Activated naive CD4-positive, alpha-beta T cell treated with anti-CD3 and anti-CD28 coated beads for 36 hours (primary cell): ENCODE measurements at places on chromosomes 13 and 19. TPM values are rescaled to one million over a fixed set of nuclear protein-coding genes. Genes with fewer than 3 reads are reported as not detected.

- peak; percentile 72 for DNase-seq
These were observed 170.3 kb downstream of the PTPRS start for GRCh38 chr19:5170329-5170745.

GRCh38 chr13:104365430-104365829, 1299.2 kb upstream of the SLC10A2 start:
- DNase-seq = no peak

GRCh38 chr13:20150561-20150960, 10.3 kb downstream of the GJA3 start:
- no peak for DNase-seq

GRCh38 chr19:52527956-52528351, 486 bp downstream of the ZNF808 start:
- peak; percentile 5 for DNase-seq

NLRP11 gene
- total RNA-seq = not detected

GRCh38 chr19:45934551-45935230, 20.1 kb upstream of the NANOS2 start:
- DNase-seq = no peak

IQCN gene
- total RNA-seq = not detected

- peak; percentile 25 for DNase-seq
These were observed 163.7 kb downstream of the TBC1D4 start for GRCh38 chr13:75318138-75318833.

CACNG6 gene
- total RNA-seq = not detected

OR2Z1 gene
- not detected for total RNA-seq

RNF113B gene
- total RNA-seq = not detected

GRCh38 chr19:5676772-5677105, 3.6 kb downstream of the MICOS13 start:
- no peak for DNase-seq

ZNF613 gene
- 3.1 TPM for total RNA-seq

DNA sequence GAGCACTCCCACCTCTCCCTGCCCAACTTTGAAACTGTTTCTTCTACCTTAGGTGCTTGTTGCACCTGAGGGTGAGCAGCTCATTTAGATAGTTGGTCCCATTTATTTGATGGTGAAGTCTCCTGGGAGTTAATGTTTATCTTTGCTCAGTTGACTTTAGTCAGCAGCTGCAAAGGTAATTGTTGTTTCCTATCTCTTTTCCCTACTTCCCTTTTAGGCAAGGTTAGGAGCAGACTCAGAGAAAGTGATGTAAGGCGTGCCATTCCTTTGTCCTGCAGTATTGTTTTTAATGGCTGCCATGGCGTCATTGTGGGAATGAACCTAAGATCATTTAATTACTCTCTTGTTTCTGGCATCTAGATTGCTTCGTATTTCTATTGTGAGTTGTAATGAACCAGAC, 11.6 kb downstream of the AKAP11 start:
- DNase-seq = no peak

- no peak for DNase-seq
These were observed 3.9 kb upstream of the NCR1 start for GRCh38 chr19:54902061-54902460.

MEIOSIN gene
- not detected for total RNA-seq

GRCh38 chr19:16224293-16225045, 26.8 kb downstream of the AP1M1 start:
- DNase-seq = no peak

GRCh38 chr19:8044018-8044417, 8.5 kb upstream of the CCL25 start:
- DNase-seq = no peak

DNA sequence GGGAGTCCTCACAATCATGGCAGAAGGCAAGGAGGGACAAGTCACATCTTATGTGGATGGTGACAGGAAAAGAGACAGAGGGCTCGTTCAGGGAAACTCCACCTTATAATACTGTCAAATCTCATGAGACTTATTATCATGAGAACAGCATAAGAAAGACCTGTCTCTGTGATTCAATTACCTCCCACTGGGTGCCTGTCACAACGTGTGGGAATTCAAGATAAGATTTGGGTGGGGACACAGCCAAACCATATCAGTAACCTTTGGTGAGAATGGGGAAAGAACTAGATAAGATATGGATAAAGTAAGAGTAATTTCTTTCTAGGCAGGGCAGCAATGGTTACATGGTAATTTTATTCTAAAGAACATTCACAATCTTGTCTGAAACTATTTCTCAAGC, 344.9 kb upstream of the KLF12 start:
- DNase-seq = no peak

ZNF724 gene
- 13.3 TPM for total RNA-seq

GRCh38 chr19:39254531-39255345, 6.1 kb upstream of the IFNL4 start:
- DNase-seq = no peak

DNA sequence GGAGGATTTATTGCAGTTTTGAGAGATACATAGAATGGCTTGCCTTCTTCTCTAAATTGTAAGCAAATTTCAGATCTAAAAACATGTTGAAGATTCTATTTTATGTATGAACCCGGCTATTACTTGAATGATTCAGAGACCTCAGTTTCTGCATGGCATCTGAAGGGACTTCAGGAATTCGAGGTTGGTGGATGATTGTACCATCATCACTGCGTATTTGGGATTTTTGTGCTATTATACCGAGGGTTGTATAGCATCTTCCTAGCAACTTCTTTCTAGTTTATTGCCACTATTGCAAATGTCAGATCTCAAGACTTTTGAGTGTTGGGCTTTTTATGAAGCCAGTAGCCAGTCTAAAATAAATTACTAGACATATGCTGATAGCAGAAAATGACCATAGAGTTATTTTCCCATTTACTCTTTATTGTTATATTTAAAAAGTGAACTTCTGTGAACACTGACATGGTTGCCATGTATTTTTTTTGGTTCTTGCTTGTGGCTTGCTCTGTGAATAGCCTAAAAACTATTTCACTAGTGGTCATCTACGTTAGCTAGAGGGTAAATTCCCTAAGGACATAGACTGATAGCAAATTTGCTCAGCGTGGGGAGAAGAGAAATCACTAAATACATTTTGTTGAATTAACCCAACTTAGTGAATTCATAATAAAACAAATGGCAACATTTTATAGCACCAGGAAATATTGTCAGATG, 70.6 kb upstream of the KLF12 start:
- no peak for DNase-seq

DNA sequence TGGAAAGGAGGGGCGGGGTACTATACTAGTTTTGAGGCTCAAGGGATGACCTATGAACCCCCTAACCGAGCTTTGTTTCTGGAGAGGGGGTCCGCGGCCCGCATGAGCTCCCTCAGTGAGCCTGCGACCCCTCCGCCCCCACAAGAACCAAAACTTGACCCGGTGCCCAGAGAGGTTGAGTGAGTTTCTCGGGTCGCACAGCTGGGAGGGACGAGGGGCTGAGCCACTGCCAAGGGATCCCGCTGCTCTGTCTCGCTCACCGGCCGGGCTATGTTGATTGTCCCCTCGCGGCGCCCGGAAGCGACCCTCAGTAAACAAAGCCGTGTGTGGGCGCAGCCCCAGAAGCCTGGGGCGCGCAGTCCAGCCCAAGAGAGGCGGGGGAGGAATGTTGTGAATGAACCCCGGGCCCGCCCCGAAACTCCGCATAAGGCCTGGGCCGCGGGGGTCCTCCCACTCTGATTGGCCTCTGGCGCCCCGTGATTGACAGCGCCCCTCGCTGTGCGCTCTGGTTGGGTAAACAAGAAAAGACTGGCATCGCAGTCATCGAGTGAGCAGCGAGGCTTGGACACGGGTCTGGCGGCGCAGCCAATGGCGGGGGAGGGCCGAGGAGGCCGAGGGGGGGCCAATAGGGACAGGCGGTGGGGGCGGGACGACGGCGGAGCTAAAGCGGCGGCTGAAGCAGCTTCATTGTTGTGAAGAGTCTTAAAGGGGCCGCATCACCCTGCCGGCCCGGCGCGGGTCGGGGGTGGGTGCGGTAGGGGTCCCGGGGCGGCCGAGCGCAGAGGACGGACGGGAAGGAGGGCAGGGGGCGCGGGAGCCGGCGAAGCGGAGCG, at the start of gene ZSWIM4:
TSS of gene ZSWIM4 (plus strand) at position 687 of the 833 bp plus-strand sequence. CDS start 206 bp downstream, outside the sequence.
- DNase-seq = peak; percentile 98

- DNase-seq = no peak
These were observed 112.5 kb downstream of the SOX1 start for GRCh38 chr13:112179421-112179820.

- DNase-seq = no peak
These were observed 271.4 kb downstream of the DLEU7 start for GRCh38 chr13:50572129-50572528.

APOC4 gene
- total RNA-seq = not detected

DNA sequence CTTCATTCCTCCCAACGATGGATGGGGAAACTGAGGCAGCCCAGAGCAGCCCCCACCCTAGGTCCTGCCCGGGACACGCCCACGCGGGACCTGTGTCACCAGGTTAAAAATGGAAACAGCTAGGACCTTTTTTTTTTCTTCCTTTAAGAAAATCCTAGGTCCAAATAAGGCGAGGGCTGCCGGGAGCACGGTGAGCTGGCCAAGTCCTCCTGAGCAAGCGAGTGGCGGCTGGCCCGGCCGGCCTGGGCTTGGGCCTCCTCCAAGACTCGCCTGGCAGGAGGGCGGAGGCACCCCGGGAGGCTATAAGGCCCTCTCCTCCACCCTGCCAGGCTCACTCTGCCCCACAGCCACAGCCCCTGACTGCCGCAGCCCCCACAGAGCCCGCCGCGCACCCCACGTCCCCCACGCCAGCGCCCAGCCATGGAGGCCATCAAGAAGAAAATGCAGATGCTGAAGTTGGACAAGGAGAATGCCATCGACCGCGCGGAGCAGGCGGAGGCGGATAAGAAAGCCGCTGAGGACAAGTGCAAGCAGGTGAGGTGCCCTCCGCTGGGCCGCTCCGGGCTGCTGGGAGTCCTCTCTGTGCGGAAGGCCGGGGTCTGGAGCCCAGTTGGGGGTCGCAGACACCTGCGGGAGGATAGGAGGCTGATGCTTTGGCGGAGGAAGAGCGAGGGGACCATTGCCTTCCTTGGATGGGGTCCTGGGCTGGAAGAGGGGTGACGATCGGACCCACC, 8.9 kb upstream of the TPM4 start:
- no peak for DNase-seq

DNA sequence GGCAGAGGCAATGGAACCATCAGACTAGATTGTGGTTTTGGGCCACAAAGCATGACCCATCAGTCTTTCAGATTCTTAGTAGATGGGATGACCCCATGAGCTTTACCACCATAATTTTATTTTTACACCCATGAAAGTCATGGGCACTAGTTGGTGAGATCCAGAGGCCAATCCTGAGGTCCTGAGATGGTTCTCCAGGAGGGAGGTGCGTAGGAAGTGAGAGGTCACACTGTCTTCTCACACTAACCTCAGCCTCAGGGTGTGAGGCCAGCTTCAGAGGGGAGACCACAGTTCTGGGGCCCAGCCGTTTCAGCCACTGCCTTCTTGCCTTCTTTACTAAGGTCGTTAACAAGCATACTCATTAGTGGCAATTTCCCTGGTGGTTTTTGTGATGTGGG, 106.4 kb downstream of the AKAP11 start:
- DNase-seq = no peak

ATP8B3 gene
- total RNA-seq = 6.1 TPM

IGFLR1 gene
- 51.0 TPM for total RNA-seq

GRCh38 chr13:59493436-59493965, 670.2 kb downstream of the DIAPH3 start:
- DNase-seq = no peak

GRCh38 chr13:49310251-49310650, 62.5 kb downstream of the CDADC1 start:
- DNase-seq = no peak

DNA sequence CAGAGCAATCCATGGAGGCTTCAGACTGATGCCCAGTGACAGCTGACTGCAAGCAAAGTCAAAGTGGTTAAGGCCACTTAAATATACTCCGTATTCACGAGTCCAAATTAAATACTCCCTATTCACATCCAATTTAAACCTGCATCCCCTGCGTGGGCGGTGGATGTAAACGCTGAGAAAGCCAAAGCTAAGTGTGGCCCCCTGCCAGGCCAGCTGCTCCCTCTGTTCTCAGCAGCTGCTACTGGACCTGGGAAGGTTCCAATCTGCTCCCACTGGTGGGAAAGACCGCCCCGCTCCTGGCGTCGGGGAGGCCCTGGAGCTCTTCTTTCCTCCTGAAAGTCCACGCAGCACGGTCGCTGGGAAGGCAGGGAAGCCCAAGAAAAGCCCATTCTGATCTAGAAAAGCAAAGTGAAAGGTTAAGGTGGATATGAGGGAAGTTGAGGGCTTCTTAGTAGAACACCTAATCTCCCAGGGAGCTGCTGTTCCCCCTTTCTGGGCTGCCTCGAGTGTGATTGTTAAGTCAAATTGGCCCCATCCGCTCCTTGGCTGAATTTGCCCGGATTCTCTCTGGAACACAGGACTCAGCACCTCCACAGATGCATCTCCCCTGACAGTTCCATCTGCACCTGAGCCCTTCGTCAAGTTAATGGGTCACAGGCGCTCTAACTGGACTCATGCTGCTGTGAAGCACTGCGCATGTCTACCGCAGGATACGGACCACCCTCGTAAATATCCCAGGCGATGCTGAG, 205.5 kb downstream of the USP12 start:
- DNase-seq = no peak

DNA sequence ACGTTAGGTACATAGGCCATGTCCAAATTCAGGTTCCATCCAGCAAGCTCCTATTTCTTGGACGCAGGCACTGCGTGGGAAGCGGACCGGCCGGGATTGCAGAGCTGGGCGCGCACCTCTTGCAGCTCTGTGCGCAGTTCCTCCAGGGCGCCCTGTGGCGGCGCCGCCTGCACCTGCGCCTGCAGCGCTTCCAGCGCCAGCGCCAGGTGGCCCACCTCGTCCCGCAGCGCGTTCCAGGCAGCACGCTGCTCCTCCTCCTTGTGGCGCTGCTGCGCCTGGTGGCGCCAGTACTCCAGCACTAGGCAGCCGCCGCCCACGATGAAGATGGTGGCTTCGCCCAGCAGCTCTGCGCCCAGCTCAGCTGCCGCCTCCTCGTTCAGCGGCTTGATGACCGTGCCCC, 31.1 kb downstream of the OPA3 start:
- DNase-seq = no peak

GRCh38 chr13:87779426-87779825, 108.3 kb downstream of the SLITRK5 start:
- DNase-seq = no peak

- DNase-seq = no peak
These were observed 593 bp downstream of the CADM4 start for GRCh38 chr19:43638995-43639518.

DNA sequence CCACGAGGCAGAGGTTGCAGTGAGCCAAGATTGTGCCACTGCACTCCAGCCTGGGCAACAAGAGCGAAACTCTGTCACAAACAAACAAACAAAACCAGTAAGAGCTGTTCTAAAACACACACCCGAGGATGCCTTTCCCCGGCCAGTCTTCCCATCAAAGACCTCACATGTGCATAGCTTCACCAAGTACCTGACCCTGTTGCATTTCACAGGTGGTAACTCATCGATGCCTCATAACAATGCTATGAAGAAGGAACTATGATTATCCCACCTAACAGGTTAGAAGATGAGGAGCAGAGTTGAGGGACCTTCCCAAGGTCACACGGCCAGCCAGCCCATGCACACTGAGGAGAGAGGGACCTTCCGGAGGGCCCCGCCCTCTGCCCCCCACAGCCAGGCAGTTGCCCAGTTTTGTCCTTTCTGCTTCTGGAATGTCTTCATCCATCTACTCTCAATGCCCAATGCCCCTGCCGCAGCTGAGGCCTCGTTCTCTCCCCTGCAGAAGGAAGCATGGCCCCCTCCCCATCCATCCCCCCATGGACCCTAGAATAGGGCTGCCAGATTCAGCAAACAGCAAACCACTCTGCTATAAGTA, 16.8 kb upstream of the LENG8 start:
- DNase-seq = no peak

GRCh38 chr13:59750860-59751259, 412.9 kb downstream of the DIAPH3 start:
- DNase-seq = no peak

GRCh38 chr19:58157045-58157728, 6.6 kb upstream of the ZNF329 start:
- DNase-seq = no peak
